ENCODE measurements at places on chromosomes 1 and 21.

DNA sequence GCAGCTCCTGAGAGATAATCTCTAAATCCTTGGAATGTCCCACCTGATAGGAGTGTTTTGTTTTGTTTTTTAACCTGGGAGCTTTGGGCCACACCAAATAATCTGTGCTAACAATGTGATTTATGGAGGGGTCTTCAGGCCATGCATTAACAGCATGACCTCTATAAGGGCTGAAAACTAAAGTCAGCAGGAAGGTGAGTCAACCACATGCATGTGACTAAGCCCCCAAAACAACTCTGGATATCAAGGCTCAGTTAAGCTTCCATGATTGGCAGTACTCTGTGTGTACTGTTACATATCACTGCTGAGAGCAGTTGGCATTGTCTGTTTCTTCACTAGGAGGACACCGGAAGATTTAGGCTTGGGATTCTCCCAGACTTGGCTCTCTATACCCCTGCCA, 10.7 kb downstream of the AUNIP start:
- no peak for DNase-seq

- DNase-seq: no peak
Observed at GRCh38 chr1:14739082-14739832, 140.8 kb downstream of the KAZN start.

DNA sequence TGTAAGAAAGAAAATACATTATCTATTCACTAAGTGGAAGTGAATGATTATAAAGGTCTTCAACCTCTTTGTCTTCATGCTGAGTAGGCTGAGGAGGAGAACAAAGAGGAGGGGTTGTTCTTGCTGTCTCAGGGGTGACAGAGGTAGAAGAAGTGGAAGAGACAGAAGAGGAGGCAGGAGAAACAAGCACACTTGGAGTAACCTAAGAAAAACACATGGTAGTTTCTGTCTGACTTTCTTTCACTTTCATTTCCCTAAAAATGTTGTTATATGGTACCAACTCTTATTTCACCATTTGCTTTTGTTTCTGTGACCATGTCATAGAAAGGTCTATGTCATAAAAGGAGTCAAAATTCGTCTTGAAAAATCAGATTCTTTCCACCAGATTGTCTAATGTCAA, 696.6 kb upstream of the BRINP3 start:
- no peak for DNase-seq

DNA sequence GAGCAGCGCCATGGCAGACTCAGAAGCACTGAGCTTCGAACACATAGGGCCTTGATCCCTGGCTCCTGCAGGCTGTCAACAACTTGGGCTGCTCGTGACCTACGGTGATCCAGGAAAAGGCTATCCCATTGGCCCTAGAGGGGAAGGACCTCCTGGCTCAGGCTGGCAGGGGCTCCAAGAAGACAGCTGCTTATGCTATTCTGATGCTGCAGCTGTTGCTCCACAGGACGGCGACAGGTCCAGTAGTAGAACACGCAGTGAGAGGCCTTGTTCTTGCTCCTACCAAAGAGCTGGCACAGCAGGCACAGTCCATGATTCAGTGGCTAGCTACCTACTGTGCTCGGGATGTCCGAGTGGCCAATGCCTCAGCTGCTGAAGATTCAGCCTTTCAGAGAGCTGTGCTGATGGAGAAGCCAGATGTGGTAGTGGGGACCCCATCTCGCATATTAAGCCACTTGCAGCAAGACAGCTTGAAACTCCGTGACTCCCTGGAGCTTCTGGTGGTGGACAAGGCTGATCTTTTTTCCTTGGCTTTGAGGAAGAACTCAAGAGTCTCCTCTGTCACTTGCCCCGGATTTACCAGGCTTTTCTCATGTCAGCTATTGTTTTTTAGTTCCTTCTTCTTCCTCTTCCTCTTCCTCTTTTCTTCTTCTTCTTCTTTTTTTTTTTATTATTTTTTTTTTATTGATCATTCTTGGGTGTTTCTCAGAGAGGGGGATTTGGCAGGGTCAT, 18.9 kb downstream of the ITLN2 start:
- DNase-seq: no peak

DNA sequence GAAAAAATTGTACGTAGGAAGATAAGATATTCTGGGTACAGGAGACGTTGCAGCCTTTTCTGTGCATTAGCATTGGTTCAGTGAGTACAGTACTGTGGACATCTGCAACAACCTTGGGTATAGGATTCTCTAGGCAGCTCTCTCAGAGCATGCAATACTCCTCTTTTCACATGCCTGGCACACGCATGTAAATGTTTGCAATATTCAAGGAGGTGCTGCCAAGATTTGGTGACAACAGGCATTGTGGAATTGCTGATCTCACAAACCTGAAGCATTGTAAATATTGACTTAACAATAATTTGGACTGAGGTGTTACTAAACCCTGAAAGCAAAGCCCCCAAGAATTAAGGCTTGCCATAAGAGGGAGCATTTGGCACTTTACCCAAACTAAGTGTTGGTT, 126.8 kb downstream of the GRIK1 start:
- DNase-seq: no peak

GRCh38 chr1:112011202-112011601, 21.7 kb upstream of the KCND3 start:
- peak; percentile 61 for DNase-seq

- no peak for DNase-seq
Observed at GRCh38 chr21:14121719-14122118, 89.0 kb downstream of the LIPI start.

- DNase-seq: no peak
Observed at GRCh38 chr1:200628223-200628881, 7.8 kb upstream of the KIF14 start.

GRCh38 chr1:39761557-39762260, 9.4 kb downstream of the OXCT2 start:
- DNase-seq: no peak

DNA sequence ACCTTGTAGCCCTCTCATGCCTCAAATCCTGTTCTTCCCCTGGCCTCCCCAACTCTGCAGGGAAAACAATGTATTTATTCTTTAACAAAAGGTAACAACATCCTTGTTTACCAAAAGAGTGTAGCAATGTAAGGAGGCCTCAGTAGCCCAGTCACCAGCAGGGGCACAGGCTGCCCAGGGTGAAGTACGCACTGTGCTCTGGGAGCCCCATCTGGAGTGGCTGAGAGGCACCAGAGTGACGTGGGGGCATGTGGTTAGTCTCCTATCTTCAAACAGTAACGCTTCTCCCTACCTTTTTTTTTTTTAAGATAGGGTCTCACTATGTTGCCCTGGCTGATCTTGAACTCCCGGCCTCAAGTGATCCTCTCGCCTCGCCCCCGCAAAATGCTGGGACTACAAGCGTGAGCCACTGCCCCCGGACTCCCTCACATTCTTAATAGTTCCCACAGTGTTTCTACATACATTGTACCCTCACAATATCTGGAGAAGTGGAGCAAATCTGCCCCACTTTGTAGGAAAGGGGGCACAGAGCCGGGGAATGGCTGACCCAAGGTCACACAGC, 51.3 kb upstream of the ECE1 start:
- peak; percentile 58 for DNase-seq

DNA sequence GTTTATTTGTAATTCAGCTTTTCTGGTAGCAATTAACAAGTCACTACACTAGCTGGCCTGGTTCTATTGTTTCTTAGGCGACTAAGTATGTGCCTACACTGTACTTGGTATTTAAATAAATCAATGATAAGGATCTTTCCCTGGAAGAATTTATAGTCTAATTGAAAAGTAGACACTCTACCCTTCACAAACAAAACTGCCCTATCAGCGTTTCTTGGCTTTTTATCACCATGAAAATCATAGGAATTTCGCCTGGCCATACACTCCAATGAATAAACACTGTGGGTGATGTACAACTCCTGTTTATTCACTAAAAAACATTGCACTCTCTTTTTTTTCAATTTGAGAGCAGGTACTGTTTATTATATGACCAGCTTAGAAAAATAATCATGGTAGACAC, 702.9 kb upstream of the ADGRL2 start:
- DNase-seq: no peak

DNA sequence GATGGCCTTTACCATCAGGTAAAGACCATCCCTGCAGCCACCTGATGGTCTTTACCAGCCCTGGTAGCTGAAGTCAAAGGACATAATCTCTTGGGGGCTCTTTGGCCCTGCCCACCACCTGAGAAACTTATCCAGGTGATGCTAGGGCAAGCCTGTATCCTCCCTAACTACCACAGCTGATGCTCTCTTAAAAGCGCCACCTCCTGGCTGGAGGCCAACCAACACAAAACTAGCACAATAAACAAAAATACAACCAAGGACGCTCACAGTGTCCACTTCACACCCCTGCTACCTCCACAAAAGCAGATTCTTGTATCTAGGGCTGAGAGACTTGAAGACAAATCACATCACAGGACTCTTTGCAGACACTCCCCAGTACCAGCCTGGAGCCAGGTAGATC, 357.1 kb upstream of the POU3F1 start:
- DNase-seq: no peak

GRCh38 chr1:185974367-185975170, 240.4 kb downstream of the HMCN1 start:
- no peak for DNase-seq

DNA sequence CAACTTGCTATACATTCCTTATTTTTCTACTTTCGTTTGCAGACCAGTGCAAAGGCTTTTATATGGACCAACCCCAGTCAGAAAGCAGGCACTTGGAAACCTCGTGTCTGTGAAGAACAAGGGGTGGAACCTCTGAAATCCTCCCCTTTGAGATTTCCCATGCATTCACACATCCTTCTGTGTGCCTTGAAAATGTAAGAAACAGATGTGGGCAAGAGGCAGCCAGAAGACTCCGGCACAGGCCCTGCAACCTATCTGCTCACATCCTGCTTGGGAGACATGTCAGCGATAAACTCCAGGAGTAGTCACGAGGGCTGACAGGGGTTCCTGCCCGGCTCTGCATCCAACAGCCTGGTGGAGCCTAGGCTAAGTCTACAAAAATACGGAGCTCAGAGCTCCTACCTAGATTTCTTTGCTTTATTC, 42.5 kb downstream of the ETS2 start:
- DNase-seq: no peak

- no peak for DNase-seq
Observed at GRCh38 chr1:191695865-191696264, 462.4 kb upstream of the RGS18 start.

- no peak for DNase-seq
Observed at GRCh38 chr1:177045151-177045550, 119.4 kb downstream of the ASTN1 start.

DNA sequence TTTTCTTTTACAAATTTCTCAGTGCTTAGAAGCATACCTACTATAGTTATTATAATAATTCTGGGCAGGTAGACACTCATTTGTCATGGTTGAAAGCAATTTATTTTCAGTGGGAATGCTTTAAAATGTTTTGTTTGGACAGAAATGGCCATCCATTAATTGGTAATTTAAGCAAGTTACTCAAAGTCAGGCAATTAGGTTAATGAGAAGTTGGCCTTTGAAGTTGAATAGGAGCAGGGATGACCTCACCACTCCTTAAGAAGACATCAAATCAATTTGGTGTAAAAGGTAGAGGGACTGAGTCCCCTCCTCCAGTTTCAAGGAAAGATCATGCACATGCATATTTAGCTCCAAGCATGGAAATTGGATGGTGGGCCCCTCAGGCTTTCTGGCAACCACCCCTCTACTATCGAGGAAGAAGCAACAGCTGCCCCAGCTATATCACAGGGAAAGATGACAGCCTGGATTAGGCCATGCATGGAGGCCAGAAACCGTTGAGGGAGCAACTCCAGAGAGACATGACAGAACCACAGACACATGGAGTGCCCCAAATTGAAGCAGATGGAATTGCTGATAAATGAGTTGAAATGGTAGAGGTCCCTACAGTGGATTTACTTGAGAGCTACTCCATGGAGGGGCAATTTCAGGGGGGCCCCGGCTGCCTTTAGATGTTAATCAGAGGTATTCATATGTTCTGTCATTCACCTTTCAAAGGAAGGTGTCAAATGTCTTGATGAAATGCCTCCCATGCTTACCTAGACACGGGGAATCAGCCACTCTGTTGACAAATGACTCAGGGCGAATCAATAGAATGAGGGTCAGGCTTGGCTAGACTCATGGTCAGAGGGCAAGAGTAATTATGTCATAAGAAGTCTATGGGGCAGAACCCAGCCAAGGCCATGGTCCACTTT, 26.7 kb downstream of the HLX start:
- DNase-seq: no peak

- peak; percentile 90 for DNase-seq
Observed at GRCh38 chr1:30522031-30523004, 201.1 kb downstream of the MATN1 start.

GRCh38 chr1:243233908-243234307, 21.2 kb downstream of the CEP170 start:
- no peak for DNase-seq

- DNase-seq: no peak
Observed at GRCh38 chr1:206748348-206749030, 22.1 kb upstream of the IL19 start.

DNA sequence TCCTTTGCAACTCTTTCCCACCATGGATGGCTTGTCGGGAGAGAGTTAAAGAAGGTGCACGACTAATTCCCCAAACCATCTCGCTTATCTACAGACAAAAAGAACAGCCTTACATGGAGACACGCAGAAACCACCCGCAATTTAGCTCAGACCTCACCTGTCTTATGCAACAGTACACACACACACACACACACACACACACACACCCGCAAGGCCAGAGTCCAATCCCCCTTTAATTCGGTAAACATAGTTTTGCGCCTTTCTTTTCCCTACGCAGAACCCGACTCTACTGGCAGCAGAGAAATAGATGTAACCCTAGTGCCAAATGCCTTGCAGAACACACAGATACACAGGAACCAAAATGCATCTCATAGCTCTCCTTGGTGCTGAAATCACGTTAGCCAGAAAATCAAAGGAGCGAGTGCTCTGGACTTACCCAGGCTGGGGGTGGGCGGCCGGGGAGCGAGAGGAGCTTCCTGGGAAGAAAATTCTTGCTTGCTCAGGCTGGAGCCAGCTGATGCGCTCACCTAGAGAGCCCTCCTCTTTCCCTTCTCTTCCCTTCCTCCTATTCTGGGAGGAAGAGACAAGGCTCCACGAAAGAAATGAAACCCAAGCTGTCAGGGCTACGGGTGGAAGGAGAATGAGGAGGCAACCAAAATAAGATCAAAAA, 470 bp downstream of the TNR start:
- DNase-seq: no peak

DNA sequence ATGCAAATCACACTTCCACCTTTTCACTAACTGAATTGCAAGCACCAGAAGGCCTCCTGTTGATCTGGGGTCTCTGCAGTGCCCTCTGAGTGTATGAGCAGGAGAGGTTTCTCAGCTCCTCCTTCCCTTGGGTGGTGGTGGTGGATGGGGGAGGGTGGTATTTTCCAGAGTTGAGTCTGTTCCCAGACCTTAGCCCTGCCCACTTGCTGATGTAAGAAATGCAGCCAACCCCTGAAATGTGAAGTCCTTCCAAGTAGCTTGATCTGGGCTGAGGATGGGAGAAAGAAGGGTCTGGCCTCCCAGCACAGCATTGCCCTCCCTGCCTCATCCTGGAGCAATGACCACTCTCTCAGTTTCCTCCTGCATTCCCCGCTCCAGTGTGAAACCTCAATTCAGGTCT, 6.3 kb upstream of the FOXD2 start:
- DNase-seq: no peak

- DNase-seq: no peak
Observed at GRCh38 chr1:39569034-39569433, 7.6 kb downstream of the PABPC4 start.

- DNase-seq: no peak
Observed at GRCh38 chr1:191889623-191890003, 268.6 kb upstream of the RGS18 start.
